ENCODE measurements at places on chromosomes 5 and 9. TPM values are rescaled to one million over a fixed set of nuclear protein-coding genes. Genes with fewer than 3 reads are reported as not detected.

DNA sequence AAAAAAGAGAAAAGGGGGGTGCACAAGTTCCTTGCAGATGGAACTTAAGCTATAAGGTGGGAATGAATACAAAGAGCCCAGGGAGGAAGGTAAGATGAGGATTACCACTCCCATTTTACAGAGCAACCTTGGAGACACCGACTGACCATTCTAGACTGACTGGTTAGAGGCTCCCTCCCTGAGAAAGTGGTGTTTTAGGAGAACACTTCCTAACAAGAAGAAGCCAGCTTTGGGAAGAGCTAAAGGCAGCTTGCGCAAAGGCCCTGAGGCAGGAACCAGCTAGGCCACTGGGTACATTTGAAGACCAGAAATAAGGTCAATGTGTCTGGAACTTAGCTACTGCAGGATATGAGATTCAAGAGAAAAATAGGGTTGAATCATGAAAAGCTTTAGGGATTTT is 38.6 kb downstream of the SPARC start:
- DNase-seq, result no peak

GRCh38 chr5:35671541-35672295 is 54.1 kb downstream of the SPEF2 start:
- DNase-seq, result no peak

DNA sequence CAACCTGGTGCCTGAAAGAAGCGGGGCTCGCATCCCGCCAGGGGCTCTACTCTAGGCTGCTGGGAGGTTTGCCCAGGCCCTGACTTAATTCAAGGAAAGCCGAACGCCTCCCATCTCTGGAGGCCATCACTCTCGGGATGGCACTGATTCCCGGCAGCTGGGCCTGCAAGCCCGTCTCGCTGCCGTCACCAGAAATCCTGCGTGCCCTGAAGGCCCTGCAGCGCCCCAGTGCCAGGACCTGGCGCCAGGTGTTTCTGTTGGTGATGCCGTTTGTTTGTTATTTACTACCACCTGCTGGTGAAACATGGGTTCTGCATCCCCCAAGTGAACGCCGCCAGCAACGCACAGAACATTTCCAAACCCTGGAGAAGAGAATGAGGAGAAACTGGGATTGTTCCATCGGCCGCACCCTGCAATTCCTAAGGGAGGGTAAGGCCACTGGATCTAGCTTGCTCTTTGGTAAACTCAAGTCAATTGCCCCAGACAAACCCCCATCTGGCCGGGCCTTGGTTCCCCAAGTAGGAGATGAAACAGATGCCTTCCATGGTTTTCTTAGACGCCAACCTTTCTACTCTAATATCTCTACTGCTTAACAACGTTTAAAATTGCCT is 77.9 kb downstream of the AK8 start:
- DNase-seq, result peak; percentile 89

GRCh38 chr9:78369639-78370219 is 72.8 kb downstream of the PSAT1 start:
- DNase-seq, result peak; percentile 80

DNA sequence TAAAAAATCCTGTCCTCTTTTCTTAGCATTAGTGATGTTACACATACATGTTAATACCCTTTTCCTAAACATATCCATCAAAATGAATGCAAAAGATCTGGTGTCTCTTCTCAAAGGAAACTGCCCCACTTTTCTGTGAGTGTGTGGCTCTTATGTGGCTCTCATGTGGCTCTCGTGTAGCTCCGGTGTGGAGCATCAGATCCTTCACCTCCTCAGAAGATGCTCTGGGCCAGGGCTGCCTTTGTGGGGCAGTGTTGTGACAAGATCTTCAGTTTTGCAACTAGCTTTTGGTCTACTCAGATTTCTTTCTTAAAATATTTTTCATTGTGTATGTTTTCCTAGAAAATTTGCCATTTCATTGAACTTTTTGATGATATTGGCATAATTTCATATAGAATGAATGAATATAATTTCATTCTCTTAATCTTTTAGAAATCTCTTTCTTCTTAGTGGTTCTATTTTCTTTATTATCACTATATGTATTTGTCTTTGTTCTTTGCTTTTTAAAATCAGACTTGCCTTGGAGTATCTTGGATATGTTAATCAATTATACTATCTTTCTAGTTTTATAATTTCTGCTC is 19.4 kb downstream of the GARNL3 start:
- DNase-seq, result peak; percentile 46

DNA sequence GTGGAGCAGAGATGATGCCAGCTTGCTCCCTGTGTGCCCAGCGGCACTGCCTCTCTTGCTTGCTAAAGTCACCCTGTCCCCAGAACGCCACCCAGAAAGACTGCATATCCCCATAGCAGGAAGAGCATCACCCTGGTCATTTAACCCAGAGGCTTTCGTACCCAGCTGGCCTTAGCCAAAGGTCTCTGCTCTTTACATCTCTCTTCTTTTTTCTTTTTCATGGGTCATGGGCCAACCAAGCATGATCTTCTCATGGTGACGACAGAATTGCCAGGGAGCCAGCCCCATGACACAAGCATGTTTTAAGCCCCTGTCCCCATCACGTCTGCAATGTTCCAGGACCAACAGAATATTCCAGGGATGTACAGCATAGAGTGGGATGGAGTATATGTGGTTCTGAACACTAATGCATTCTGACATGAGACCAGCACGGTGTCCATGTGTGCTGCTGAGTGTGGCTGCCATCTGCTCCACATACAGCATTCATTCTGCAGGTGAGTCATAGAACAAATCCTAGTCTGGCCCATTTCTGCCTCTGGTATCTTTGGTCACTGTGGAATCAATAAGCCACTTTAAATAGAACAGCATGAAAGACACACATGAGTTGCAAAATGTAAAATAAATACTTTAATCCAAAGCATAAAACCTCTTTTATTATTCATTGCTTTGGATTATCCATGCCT is 203.0 kb downstream of the MED10 start:
- no peak for DNase-seq

DNA sequence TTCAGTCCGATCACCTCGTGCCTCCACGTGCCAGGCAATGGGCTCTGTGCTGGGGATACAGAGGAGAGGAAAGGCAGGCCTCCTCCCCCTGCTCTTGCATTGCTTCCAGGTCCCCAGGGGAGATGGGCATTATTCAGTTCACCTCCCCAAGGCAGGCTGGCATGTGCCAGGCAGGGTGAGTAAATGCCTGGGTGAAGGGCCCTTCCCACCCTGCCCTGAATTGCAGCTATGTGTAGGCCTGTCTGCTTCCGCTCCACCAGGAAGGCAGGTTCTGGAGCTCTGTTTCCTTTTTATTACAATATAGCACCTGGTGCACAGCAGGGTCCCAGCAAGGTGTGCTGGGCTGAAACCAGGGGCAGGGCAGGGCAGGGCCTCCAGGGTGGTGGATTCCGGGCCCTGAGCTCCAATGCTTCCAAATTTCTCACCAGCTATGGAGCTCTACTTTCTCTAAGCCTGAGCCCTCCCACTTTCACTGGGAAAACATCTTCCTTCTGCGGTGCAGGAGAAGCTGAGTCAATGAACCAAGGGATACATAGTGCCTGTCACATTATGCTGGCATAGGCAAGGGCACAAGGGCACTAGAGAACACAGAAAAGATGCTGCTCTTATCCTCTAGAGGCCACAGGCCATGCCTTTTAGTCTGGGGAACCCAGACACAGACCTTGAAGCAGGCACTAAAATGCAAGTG is 42.0 kb downstream of the SHB start:
- DNase-seq, result no peak

GRCh38 chr9:99312736-99313135 is 90.7 kb downstream of the SEC61B start:
- DNase-seq, result no peak

- DNase-seq, result no peak
Measured at GRCh38 chr9:21754741-21755140, 47.7 kb upstream of the MTAP start.

DNA sequence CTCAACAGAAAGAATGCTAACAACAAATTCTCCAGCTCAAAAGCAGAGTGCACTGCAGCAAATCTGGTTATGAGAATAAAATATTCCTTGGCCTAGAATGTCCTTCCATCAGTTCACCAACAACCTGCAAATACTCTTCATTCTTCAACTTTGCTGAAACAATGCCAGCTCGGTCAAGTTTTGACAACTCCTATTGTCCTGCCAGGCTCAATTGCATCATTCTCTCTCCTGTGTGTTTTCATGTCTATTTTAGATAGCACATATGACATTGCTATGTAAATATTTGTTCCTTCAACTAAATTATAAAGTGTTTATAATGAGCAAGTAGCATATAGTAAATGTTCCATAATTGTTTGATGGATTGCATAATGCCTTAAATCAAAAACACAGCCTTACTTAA is 463.8 kb downstream of the TLE1 start:
- no peak for DNase-seq

GRCh38 chr5:15789642-15790041 is 289.7 kb downstream of the FBXL7 start:
- no peak for DNase-seq

DNA sequence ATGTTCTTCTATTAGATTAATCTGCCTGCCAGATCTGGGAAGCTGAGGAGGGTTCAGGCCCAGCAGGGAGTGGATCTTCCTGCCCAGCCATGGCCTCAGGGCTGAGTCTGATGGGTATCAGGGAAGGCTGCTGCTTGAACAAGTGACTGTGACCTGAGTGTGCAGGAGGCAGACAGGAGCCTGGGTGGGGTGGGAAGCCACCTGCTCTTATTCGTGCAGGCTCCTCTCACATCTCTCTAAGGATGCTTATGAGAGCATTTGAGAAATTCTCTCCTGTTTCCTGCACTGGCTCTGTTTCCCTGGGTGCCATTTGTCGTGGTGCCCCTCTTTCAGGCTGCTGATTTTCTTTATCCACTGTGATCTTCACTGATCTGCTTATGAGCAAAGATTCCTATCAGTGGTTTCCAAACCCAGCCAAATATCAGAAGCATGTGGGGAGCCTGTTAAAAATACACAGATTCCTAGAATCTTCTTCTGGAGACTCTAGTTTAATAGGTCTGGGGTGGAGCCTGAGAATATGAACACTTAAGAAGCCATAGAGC is 2.1 kb downstream of the RGS3 start:
- no peak for DNase-seq

DNA sequence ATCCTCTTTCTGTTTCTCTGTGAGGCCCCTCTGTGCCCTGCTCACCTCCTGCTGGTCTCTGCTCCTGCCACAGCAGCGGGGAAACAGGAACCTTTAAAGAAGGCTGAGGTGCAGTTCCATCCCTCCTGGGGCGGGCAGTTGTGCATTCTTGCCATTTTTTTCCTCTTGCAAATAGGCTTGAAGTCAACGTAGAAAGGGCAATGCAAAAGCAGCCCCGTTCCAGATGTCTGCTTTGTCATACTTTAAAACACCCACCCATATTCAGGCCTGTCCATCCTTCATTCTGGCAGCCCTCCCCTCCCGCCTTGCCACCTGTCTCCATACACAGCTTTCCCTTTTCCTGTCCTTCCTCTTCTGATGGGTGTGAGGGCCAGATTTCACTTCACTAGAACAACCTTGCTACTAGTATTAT is 65.4 kb upstream of the KLF9 start:
- DNase-seq, result peak; percentile 51

- peak; percentile 63 for DNase-seq
Measured at GRCh38 chr9:93003552-93004407, 54.7 kb upstream of the SUSD3 start.

DNA sequence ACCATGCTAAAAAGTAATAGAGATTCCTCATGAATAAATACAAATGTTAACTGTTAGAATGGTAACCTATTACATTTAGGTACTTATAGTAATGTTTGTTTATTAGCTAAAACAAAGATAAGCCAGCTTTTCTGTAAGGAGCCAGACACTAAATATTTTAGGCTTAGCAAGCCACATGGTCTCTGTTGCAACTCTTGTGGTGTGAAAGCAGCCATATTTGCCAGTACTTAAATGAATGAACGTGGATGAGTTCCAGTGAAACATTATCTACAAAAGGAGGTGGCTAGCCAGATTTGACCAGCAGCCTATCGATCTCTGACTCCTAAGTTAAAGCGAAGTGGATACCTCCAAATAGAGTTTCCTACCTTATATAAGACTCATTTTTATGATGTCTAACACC is 331.6 kb downstream of the CDH12 start:
- DNase-seq, result no peak

DNA sequence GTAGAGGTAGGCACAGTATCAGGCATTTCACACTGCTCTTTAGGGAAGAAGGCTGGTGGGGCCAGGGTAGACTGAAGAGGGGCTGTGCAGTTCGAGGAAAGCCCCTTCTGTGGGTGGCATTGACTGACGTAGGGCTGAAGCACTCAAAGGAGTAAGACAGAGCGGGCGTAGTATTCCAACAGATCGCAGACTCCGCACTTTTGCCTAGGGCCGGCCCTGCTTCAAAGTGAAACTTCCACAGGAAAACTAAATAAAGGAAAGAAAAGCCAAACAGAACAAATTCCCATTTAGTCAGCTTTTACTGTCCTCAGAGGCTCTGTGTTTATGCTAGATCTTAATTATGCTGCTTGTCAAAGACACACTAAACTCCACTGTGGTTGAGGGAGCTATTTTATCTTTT is 493.0 kb upstream of the WWC1 start:
- no peak for DNase-seq

GRCh38 chr9:97983589-97984187 is 547 bp downstream of the ANP32B start:
- DNase-seq, result peak; percentile 77

GRCh38 chr9:118595719-118596305 is 773.4 kb downstream of the BRINP1 start:
- DNase-seq, result no peak

DNA sequence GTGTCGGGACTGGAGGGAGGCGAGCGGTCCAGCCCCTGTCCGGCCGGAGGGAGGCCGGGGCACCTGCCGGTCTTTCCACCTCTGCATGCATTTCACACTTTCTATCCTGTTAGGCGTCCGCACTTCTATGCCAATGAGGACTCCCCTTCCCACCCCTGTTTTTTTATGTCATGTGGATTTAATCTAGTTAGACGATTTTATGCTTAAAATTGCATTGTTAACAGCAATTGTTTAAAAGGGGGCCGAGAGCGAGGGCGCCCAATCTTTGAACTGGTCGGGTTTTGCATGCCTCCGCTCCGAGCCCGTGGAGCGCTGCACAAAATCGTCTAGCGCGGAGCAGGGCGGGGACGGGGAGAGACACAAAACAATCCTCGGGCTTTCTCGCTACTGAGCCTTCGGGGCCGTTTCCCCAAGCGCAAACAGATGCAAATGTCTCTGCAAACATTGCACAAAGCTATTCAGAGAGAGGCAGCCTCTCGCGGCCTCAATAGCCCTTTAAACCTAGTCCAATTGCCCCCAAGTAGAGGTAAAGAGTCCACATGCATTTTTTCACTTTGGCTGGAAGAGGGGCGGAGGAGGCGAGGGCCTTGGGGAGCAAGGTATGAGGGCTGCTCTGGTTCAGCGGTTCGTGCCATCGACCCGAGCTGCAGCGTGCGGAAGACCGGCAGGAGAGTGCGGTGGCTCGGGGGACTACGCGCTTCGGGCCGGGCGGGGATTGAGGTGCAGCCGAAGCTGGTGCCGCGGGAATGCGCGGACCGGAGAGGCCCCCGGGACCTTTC is 37.5 kb upstream of the TIFAB start:
- no peak for DNase-seq

TMC1 gene
- total RNA-seq, result not detected

SHROOM1 gene
- 5.7 TPM for total RNA-seq

DMRTA1 gene
- 0.77 TPM for total RNA-seq

ADRB2 gene
- total RNA-seq, result 5.4 TPM

ST8SIA4 gene
- 5.4 TPM for total RNA-seq

PCDHA10 gene
- total RNA-seq, result 0.15 TPM

PRLR gene
- total RNA-seq, result 0.40 TPM

GABBR2 gene
- 0.62 TPM for total RNA-seq

AFAP1L1 gene
- 48.9 TPM for total RNA-seq

Data from left ventricle myocardium superior (tissue), 1 donor.